ENCODE measurements at places on chromosomes 13 and 19.

- DNase-seq: no peak
Observed at GRCh38 chr19:7924241-7924640, 1.7 kb downstream of the CTXN1 start.

- no peak for DNase-seq
Observed at GRCh38 chr13:98979012-98979660, 1.3 kb upstream of the DOCK9 start.

DNA sequence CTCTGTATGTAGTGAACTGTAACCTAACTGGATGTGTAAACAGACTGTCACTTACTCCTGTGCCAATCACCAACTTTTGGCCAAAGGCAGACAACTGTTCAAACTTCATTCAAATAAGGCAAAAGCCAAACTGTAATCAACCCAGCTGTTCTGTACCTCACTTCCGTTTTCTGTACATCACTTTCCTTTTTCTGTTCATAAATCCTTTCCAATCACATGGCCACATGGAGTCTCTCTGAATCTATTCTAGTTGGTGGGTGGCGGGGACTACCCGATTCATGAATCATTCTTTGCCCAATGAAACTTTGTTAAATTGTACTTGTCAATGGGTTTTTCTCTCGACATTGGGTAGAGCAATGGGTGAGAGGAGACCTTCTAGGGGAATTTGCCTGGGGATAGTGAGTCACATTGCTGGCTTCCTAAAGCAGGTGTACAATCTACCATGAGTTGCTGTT is 178.3 kb upstream of the RFC3 start:
- DNase-seq: no peak

DNA sequence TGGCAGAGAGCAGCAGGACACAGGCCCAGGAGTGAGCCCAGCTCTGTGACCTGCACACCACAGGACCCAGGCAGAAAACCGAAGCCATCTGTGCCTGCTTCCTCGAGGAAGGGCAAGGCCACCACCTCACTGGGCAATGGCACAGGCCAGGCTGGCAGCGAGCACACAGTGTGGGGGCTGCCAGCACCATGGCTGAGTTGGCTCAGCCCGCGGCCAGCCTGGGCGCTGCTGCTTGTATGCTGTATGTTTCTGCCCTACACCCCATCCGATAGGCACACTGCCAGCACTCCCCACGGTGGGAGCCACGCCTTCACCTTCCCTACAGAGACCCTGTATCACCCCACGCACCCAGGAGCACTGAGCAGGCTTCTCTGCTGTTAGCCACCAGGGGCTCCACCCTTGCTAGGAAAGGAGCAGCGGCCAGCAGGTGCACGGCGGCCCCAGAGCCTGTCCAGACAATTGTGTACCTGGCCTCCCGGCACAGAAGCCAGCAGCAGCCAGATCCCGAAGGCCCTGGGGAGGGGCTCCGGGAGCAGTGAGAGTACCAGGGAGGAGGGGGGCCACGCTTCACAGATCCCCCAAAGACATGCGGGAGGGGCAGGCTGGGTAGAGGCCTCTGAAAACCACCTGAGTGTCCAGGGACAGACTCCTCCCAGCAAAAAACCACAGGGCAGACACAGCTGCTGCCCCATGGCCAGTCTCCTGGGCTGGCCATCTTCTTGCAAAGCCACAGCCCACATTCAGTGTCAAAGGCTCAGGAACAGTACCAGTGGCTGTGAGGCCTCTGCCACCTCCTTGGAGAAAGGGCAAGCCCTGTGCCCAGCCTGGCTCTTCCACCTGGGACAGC is 56.1 kb downstream of the MLLT1 start:
- DNase-seq: no peak

- DNase-seq: no peak
Observed at GRCh38 chr13:23567906-23568460, 2.2 kb upstream of the TNFRSF19 start.

DNA sequence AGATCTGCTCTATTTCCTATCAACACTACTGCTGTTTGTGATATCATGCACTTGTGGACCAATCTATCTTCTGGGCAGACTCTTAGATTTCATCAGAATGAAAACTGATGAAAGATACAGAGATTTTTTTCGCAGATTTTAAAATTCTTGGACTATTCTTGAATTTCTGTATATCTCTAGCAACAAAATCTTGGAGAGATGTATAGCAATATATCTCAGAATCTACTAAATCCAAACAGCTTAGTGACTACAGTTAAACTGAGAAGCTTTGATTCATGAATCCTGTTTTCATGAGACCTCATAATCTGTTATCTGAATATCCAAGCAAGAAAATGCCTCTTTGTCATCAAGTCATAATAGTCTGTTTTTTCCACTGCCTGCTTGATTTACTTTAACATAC is 28.0 kb upstream of the FREM2 start:
- no peak for DNase-seq

DNA sequence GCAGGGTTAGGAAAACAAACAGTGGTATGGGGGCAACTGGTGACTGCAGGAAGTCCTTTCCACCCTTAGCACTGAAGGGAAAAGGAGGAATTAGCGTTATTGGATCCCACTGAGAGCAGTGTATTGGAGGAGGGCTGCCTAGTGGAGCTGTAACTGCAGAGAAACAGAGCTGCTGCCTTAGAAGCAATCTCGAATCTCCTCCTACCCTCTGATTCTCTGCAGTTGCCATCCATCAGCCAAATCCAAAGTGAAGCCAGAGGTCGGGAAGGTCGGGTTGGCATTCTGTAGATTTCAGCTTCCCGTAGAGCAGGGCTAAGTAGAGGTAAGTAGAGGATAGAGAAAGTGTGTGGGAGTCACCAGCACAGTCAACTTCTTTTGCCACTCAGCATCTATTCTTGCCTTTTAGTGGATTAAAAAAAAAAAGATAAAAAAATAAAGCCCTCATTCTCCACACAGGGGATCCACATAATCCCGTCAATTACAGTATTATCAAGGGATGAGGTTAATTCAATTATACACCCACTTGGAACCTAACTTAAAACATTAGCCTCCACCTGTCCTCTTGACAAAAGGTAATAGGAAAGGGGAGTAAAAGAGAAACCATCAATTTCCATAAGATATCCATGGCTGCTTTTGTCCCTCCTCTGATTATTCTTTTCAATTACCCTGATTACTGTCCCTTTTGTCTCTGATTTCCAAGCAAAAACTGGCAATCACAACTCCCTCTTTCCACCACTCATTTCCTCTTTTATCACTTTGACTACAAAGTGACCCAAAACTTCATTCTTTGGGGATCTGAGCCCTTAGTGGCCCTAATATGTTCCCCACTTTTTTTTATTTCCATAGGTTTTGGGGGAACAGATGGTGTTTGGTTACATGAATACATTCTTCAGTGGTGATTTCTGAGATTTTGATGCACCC is 234.7 kb downstream of the RBM26 start:
- no peak for DNase-seq

DNA sequence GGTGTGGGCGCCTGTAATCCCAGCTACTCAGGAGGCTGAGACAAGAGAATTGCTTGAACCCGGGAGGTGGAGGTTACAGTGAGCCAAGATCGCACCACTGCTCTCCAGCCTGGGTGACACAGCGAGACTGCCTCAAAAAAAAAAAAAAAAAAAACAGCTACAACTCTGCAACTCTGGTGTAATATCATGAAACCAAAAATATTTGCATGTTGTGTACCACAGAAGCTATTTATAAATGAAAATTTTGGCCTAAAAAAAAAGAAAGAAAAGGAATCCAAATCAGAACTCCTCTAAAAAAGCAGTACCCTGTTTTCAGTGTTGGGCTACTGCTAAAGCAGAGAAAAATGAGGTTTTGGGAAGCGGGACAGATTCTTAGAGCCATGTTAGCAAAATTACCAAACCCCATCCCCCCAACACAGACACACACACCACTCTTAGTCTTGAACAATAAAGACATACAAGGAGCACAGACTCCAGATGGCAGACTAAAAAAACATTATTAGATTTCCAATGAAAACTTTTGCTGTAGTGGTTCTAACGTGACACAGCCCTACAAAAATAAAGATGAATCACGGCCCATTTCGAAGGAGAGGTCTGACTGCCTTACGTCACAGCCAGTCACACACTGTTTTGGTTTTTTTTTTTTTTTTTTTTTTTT is 51.5 kb downstream of the INSR start:
- DNase-seq: no peak

DNA sequence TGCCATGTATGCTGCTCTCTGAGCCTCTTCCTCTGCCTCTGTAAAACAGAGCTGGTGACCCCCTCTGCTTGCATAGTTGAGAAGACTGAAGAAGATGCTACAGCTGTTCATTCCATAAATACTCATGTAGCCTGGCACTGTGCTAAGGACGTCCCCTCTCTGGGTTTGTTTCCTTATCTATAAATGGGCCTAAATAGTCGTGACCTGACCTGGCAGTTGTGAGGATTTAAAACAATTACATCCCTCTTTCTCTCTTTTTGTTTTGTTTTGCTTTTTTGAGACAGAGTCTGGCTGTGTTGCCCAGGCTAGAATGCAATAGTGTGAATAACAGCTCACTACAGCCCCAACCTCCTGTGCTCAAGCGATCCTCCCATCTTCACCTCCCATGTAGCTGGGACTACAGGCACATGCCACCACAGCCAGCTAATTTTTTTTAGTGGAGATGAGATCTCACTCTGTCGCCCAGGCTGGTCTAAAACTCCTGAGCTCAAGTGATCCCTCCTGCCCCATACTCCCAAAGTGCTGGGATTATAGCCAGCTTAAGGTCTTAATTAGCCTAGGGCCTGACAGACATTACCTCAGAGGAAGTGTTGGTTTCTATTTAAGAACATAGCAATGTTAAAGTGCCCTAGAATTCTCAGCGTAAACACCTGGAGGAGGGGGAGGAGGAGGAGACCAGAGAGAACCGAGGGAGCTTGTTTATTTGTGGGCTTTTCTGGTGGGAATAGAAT is 4.6 kb downstream of the WDR62 start:
- DNase-seq: no peak

GRCh38 chr19:55474269-55475265 is 1.9 kb upstream of the ZNF628 start:
- no peak for DNase-seq

DNA sequence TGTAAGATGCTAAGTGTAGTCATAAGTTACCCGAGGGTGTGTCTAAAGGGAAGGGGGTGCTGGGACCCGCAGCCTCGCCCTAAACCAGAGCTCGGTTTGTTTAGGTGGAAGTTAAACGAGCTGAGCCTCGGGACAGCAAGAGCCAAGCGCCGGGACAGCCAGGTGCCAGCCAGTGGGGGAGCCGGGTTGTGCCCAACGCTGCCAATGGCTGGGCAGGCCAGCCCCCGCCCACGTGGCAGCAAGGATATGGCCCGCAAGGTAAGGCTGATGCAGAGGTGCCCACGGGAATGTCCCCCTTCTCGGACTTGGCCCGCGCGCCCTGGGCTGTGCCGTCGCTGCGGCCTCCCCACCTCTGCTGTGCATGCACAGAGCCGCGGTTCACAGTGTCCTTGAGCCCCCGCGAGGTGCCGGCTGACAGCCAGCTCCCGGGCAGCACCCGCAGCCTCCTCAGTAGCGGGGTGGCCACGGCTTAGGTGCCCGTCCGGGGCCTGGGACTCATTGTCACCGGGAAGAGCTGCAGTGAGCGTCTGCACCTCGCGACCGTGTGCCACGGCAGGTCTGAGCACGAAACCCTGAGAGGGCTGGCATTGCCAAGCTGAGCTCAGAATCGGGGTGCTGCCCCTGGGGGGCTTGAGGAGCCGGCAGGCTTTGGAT is 9.3 kb upstream of the RPS15 start:
- DNase-seq: no peak

GRCh38 chr13:62879071-62879470 is 1463.4 kb upstream of the PCDH20 start:
- DNase-seq: no peak

- no peak for DNase-seq
Observed at GRCh38 chr13:68927387-68928026, 1180.1 kb upstream of the ATXN8OS start.

GRCh38 chr19:30686176-30686820 is 314.1 kb downstream of the ZNF536 start:
- no peak for DNase-seq

GRCh38 chr13:43295825-43296564 is 272.6 kb downstream of the DNAJC15 start:
- DNase-seq: no peak

DNA sequence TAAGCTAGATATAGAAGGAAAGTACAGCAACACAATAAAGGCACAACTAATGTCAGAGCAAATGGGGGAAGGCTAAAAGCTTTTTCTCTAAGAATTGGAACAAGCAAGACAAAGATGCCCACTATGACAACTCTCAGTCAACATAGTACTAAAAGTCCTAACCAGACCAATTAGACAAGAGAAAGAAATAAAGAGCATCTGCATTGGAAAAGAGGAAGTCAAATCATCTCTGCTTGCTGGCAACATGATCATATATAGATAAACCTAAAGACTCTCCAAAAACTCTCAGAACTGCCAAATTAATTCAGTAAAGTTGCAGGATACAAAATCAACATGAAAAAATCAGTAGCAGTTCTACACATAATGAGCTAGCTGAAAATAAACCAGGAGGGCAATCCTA is 542.0 kb downstream of the DIAPH3 start:
- no peak for DNase-seq

DNA sequence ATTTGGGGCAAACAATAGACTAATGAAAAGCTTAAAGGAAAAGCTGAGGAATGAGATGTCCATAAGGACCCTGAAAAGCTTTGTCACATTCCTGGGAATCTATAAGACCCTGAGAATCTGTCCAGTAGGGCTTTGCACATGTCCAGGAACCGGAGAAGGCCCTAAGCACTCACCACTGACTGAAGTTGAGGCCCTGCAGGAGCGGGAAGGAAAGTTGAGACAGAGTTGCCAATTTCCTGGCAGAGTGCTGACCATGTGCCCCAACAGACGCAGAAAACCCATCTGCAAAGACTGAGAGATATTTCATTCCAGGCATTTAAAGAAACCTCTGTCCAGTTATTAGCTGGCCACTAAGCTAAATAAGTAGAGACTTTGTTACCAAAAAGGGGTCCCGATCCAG is 890.5 kb downstream of the UQCRFS1 start:
- DNase-seq: no peak

DNA sequence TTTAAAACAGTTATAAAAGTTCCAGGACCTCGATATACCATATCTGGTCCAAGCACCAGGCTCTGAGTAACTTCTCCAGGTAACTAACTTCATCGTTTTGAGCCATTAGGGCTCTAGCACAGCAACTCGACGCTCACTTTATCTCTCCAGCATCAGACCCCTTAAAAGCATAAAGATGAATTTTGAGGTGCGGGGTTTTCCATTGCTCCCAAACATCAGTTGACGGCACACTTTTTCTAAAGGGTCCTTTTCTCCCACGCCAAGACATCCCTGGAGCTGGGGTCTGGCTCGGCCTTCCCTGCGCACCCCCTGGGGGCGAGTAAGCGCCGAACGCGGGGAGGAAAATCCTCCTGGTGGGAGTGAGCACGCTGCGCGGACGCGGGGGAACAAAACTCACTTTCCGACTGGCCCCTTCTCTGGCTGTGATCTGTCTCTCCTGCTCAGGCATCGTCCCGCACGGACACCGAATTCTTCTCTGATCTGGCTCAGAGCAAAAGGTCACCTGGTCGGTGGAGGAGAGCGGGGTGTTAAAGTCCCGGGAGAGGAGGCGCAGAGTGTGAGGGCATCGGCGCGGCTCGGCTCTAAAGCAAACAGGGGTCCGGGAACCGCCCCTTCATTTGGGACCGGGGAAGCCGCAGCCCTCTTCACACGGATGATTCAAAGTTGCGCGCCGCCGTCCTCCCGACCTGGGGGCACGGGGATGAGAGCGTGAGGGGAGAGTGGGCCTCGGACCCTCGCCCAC is at the start of gene ATP7B:
Gene ATP7B, minus strand, starts transcription at position 561 of the 742 bp plus-strand sequence. Its CDS starts 113 bp downstream, at position 448.
- DNase-seq: no peak
